GM12865 (cell line): ENCODE measurements at places on chromosomes 3 and 15.
A peak's percentile ranks its signal among the peaks of the same experiment; 100 is the strongest.

GRCh38 chr3:72082186-72082715 lies 297.3 kb upstream of the PROK2 start:
- peak; percentile 85 for DNase-seq

- DNase-seq, result no peak
Observed at GRCh38 chr3:41365973-41366372, 166.7 kb downstream of the CTNNB1 start.

DNA sequence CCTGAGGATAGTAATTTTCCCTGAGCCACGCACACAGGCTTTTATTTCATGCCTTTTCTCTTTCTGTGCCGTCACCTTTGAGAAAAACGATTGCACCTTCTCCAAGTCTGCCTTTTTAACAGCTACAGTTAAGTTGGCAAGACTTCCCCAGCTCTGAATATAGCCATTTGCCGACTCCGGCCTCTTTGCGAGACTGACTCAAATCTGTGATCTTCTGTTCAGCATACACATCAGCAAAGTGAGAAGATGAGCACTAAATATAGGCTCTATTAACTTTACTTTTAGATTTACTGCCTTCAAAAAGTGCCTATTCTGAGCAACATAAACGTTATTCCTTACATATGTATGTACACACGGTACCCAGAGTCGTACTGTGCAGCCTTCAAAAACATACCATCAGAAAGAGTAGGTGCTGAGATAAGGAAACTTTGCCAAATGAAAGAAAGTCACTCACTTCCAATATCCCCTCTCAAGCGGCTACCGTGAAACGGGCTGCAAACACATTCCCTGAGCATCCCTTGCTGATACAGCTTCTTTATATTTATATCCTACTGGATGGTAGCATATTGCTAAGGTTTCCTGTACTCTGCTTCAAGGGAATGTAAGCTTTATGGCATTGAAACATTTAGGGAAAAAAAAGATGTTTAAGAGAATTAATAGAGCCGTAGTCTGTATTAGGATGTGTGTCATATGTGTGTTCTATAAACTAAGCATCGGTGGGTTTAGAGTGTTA lies 283.3 kb upstream of the TPRG1 start:
- DNase-seq, result no peak

DNA sequence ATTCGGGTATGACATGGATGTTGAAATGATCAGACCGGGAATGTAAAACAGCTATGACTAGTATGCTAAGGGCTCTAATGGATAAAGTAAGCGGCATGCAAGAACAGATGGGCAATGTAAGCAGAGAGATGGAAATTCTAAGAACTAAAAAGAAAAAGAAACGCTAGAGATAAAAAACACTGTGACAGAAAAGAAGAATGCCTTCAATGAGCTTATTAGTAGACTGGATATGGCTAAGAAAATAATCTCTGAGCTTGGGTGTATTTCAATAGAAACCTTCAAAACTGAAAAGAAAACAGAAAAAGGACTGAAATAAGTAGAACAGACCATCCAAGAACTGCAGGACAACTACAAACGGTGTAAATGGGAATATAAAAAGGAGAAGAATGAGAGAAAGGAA lies 101.2 kb downstream of the HES1 start:
- no peak for DNase-seq

DNA sequence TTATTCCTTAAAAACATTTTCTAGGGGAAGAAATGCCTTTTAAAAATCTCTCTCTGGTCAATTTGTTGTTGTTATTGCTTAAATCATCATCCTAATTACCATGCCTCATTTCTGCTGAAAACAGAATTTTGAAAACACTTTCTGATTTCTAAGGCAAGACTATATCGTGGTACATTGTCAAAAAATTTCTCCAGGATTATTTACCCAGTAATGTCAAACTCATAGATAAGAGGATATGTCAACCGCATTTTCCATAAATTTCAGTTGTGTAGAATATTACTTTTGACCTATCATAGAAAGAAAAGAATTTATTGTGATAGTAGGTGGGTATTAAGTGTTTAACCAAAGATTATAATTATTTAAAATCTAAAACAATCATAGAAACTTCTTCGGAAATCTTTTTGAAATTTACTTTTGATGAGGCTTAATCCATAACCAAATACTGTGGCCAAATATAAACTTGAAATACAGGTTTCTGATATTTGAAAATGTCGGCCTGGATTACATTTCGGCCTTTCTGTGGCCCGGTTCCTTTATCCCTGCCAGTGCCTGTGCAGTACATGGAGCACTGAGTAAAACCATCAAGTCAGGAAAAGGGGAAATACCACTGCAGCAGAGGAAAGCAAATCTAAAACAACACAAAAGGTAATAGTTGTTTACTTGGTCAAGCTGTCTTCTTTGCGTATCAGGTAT lies 173.4 kb downstream of the MYRIP start:
- no peak for DNase-seq

GRCh38 chr3:168806871-168807270 lies 711.1 kb upstream of the GOLIM4 start:
- no peak for DNase-seq

DNA sequence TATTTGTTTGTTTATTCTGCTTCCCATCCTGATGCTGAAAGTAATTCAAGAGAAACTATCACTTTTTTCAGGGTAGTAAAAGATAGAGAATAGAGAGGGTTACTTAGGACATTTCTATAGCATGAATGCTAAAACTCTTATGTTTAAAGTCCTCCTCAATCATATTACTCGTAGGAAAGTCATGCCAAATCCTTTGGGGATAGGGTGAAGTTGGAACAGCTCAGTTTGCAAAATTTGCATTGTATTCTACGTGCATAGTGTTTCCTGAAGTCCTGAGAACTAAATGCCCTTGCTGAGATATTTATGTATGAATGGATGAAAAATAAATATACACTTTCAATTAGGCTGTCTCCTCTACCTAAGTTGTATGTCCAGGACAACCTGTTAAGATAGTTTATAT lies 14.6 kb downstream of the PLSCR5 start:
- no peak for DNase-seq

DNA sequence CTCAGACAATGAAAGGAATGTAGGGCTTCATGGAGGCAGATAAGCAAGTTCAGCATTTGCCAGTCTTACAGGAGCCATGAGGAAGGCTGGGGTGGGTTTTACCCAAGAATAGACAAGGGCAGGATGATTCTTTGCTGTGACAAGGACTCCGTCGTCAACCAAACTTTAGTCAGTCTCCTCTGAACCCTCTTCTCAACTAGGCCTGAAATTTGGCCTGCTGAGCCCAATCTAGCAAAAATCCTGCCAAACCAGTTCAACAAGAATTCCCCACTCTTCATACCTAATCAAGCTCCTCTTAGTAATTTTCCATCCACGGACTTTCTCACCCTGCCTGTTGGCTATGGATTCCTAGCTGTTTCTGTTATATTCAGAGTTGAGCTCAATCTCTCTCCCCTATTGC lies 280.5 kb downstream of the TBL1XR1 start:
- DNase-seq, result no peak

- no peak for DNase-seq
Observed at GRCh38 chr3:97817965-97818364, 3.8 kb upstream of the CRYBG3 start.

DNA sequence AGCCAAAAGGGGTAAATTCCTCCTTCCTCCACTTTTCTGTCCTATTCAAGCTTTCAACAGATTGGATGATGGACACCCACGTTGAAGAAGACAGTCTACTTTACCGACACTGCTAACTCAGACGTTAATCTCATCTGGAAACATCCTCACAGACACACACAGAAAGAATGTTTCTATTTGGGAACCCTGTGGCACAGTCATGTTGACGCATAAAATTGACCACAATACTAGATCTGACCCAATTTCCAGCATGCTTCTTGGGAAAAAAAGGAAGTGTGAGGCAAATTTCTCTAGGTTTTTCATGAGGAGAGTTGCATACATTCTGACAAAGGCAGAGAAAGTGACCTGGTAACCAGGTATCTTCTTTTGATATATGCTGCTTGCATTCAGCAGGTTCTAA lies 594.1 kb downstream of the FGF12 start:
- no peak for DNase-seq

GRCh38 chr15:95832668-95833067 lies 497.8 kb upstream of the NR2F2 start:
- no peak for DNase-seq

DNA sequence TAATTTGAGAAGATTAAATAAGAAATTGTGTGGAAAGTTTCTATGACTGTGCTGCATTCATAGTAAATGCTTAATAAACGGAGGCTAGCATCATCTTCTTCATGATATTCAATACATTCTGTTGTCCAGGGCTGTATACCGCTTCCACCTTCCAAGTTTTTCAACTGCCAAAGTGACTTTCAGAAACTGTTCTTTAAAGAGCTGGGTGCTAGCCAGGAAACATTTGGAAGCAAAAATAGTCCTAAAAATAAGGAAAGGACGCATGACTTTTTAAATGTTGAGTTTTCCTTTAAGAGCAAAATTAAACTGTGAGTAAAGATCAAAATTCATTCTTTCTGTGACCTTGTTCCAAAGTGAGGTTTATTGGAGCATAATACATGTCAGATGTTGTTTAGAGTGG lies 9.4 kb upstream of the ERC2 start:
- DNase-seq, result no peak

GRCh38 chr3:169241991-169242707 lies 421.4 kb downstream of the MECOM start:
- no peak for DNase-seq
